Esophagus muscularis mucosa (tissue), 4 donors: ENCODE measurements at places on chromosomes 4 and X. TPM values are rescaled to one million over a fixed set of nuclear protein-coding genes. Genes with fewer than 3 reads are reported as not detected.

SGCB gene
- 99.7 TPM for total RNA-seq

ALPK1 gene
- total RNA-seq: 13.9 TPM

DNA sequence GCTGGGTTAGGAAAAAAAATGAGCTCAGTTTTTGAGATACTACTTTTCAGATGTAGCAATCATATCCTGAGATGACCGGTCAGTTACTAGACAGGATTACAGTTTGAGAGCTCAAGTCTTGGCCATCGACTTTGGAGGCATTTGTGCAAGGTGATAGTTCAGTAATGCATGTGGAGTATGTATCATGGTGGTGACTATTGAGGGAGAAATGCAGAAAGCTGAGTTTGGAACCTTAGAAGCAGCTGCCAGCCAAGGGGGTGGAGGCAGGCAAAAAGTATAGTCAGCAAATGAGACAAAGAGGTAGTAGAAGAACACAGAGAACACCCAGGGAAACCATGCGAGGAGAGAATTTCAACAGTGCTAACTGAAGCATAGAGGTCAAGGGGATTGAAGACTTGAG lies 48.7 kb upstream of the SLC4A4 start:
- no peak for DNase-seq

DNA sequence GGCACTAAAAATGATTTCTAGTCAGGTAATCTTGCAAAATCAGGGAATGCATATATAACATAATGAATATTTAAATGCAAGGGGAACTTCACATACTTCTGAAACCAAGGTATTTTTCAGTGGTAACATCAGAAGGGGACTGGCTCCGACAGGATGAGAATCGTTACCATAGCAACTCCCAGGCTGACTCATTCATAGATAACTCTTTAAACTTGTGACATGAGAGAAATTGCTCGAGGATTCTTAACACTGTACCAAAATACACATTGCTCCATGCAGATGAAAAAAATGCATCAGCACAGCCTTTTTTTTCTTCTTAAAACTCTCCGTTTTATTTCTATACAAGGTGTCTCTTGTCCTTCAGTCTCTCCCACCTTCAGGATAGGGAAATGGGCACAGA lies 114.3 kb downstream of the GABRB1 start:
- no peak for DNase-seq

ATP1B4 gene
- total RNA-seq: not detected

DNA sequence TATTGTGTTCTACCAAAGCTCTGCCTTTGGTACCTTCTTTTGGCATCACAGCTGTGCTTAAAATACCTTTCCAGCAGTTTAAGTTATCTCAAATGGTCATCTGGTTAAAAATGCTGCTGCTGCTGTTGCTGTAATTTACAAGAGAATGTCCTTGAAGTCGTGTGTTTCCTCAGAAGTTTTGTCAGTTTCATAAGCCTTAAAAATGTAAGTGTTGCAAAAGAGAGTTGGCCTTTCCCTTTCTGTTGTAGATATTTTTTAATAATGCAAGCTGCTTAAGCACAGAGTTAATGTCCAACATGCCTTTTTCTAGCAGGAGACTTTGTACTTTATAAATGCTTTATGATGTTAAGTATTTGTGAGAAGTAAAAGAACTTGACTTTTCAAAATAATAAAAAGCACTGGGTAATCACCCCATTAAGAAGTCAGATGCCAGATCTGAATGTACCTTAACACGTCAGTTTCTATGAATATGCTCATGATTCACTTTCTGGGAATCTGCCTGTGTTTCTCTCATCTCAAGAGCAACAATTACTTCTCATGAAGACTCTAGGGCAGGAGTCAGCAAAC lies 35.3 kb upstream of the TENM3 start:
- no peak for DNase-seq

OPN1LW gene
- not detected for total RNA-seq

DACH2 gene
- total RNA-seq: not detected

- DNase-seq: no peak
These were observed 46.6 kb upstream of the CHRNA9 start for GRCh38 chr4:40288566-40288965.

CD40LG gene
- total RNA-seq: not detected
